ENCODE measurements at places on chromosomes 4 and X.
A peak's percentile ranks its signal among the peaks of the same experiment; 100 is the strongest.

- no peak for DNase-seq
These were observed 46.0 kb upstream of the TEX13A start for GRCh38 chrX:105266456-105266855.

DNA sequence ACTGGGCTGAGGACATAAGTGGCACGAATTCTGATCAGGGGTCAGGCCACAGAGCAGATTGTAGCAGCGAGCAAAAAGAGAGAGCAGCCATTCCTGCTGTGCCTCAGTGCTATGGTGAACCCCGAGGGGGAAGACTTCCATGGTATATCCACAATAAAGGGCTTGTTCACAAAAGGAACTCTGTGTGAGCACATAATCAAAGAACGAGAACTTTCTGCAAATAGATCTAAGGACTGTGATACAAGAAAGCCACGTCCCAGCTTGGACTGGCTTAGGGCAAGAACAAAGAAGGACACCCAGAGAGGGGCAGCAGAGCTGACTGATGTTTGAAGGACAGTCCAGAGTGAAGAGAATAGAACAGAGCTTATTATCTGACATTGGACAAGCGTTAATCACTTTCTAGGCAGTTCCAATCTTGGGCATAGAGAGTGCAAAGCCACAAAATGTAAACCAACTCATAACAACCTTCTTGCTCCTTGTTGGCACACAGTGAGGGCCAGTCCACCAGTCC, 24.0 kb downstream of the PPEF2 start:
- no peak for DNase-seq

- DNase-seq = no peak
These were observed 526.3 kb upstream of the FAM241A start for GRCh38 chr4:111618908-111619307.

GRCh38 chr4:107906458-107907100, 24.8 kb upstream of the CYP2U1 start:
- DNase-seq = no peak

DNA sequence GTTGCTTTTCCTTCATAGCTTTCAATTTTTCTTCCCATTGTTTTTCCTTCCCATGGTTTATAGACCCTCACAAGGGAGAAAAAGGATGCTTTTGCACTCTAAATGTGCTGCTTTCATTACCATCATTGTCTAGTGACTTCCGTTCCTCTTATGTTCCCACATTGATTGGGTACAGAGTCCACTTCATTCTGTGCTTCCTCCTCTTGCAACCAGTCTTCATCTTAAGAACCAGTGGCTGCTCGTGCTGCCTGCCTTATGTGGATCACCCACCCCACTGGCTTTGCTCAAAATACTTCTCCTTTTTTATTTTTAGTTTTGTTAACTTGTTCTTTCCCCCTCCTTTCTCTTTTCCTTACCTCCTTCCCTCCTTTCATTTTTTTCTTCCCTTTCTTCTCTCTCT, 76.5 kb upstream of the BOD1L1 start:
- DNase-seq = no peak

- DNase-seq = no peak
These were observed 16.5 kb downstream of the ADH6 start for GRCh38 chr4:99202536-99202935.

- no peak for DNase-seq
These were observed 9.5 kb downstream of the RGS12 start for GRCh38 chr4:3302173-3302785.

DNA sequence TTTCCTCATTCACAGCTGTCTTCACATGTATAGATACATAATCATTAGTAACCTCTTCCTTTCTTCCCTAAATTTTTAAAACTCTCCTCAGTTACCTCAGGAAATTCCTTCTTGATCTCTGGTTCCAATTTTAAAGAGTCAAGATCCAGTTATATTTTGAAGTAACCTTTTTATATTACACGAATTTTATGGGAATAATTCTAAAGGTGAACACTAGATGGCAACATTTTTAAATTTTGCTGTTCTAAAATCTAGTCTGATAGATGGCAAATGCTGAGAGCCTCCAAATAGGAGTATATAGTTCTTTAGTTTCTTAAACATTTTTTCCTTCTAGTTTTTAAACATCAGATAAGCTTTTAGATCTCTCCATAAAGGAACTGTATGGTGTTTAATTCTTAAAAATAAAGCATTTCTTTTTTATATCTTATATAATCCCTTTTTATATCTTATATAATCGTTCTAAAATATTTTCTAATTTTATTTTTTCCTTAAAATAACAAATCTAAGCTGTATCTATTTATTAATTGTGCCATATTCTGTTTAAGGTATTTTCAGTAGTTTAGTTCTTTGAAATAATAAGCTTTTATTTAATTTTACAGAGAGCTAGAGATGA, 37.9 kb upstream of the PAPSS1 start:
- DNase-seq = no peak

GRCh38 chr4:145176641-145177432, 3.6 kb downstream of the OTUD4 start:
- no peak for DNase-seq

DNA sequence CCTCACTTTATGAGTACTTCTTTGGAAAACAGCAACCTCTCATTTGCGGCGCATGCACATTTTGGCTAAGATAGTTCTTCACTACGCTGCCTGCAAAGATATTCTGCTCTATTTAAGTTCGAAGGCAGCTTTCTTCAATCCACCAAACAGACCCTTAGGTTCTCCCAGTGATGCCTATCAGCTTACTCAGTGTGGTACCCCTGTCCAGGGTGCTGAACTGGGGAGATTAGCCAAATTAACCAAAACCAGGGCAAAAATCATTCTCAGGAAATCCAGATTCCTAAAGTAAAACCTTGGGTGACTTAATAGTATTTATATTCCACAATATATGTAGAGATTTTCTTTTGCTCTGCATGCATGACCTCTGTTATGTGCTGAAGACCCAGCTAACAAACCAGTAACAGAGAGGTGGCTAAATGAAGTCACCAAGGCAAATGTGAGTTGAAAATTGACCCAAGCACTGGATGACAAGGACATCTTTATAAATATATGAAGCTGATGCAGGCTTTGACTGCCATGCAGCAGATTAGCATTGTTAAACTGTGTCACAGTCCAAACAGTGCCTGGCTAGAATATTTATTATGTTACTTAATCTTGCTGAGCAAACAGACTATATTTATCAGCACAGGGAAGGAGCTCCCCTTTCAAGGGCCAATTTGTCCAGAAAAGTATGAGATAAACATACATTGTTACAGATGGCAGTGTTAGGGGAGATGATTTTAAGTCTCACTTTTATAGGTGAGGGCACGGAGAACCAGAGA, 418.2 kb downstream of the STIM2 start:
- no peak for DNase-seq

DNA sequence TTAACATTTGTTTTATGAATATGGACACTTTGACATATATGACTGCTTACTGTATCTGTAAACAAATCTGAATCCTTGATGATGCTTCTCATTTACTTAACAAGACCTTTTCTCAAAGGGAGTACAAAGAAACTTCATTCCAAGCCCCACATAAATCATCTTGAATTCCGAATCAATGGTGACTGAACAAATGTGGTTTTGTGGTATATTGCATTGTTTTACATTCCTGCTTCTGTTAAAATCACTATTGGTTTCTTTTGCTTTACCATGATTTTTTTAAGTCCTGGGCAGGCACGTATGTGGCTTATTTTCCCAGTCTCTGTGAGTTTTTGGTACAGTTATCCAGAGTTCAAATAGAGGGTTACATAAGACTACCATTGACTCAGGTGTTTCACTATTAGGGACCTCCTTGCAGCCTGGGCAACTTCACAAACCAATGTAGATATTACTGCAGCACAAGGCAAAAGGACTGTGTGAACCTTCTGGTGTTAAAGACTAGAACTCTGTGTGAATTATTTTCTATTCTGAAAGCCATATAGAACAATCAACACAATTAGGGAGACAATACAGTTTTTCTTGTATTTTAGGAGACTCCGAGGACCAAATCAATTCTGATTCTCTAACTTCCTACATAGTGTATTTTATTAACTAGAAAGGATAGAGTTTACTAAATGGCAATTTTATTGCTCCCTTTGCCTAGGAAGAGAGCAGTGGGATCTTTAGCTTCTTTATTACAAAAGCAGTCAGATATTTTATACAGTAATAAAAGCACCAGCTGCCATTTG, 196.4 kb downstream of the GALNTL6 start:
- DNase-seq = no peak

GRCh38 chrX:48945517-48946348, 11.7 kb downstream of the OTUD5 start:
- DNase-seq = peak; percentile 10

GRCh38 chrX:11641349-11642065, 24.2 kb downstream of the ARHGAP6 start:
- DNase-seq = no peak

DNA sequence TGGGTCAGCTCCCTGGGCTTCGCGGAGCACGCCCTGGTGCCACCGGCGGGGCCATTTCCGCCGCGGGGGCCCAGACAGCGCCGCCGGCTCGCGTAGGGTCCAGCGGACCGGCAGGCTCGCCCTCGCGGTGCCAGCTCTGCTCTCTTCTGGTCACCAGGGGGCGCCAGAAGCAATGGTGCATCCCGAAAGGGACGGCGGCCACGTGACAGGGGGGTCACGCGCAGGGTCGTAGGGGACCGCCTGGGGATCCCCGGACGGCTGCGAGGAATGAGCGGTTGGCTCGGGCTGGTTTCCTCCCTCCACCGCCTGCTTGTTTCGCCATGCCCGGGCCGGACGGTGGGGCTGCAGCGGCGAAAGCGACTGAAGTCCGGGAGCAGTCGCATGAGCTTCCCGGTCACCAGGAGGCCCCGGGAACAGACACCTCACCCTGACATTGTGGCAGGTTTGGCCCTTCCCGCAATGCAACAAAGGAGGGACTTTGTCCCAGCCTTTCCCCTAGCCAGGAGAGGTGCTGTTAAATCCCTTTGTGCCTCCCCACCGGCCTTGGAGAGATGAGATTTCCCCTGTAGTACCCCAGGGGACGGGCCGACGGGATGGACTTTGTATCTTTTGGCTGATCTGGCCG, 15.8 kb downstream of the ZCCHC12 start:
- peak; percentile 4 for DNase-seq

DNA sequence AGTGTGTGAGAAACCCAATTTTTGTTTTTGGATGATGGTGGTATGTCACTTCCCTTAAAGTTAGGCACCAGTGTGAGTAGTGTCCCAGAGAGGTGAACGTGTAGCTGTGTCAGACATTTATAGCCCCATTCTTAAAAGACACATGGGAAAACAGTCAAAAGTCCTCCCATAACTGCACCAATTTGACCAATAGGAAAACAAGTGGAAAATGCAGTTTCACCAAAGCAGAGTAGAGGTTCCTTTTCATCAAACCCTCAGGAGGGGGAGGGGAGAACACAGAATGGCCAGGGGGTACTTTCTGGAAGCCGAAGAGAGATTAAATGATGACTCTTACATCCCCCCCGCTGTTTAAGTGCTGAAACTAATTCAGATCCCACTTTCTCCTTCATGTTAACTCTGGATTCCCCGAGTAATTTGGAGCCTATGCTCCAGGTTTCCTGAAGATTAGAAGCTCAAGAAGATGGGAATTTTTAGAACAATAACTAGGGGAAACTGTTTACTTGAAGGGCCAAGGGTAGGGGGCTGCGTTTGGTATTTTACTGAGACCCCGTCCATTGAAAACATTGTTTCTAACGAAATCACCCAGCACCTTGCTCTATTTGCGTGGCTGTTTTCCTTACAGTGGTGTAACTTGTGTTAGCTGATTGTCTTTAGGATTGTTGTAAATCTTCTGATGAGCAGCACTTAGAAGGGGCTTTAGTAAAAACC, 2.1 kb upstream of the LEF1 start:
- DNase-seq = no peak

- DNase-seq = no peak
These were observed 249.3 kb downstream of the CHIC1 start for GRCh38 chrX:73812256-73812655.

DNA sequence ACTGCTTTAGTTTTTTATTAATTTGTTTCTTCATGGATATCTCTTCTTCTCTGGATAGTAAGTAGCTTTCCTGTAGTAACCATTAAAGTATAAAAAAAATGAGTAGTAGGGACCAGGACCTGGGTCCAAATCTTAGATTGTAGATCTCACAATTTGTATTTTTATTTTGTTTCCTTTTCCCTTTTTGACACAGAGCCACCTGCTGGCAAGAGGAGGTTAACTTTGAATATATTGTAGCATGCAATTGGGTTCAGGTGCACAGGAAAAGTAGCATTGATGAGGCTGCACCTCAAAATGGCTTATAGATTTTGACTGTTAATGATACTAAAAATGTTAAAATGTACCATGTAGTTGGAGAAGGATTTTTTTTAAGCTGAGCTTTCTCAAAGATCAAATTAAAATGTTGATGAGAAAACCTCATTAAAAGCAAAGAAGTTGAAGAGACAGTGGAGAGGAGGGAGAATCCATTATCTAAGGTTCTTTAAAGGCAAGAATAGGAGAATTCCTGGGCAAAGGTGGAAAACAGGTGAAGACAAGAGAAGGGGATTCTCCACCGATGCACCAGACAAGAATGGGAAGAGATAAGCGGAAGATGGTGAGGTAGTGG, 48.3 kb upstream of the HPGDS start:
- DNase-seq = no peak

- no peak for DNase-seq
These were observed 819 bp downstream of the NSG1 start for GRCh38 chr4:4387531-4388310.

DNA sequence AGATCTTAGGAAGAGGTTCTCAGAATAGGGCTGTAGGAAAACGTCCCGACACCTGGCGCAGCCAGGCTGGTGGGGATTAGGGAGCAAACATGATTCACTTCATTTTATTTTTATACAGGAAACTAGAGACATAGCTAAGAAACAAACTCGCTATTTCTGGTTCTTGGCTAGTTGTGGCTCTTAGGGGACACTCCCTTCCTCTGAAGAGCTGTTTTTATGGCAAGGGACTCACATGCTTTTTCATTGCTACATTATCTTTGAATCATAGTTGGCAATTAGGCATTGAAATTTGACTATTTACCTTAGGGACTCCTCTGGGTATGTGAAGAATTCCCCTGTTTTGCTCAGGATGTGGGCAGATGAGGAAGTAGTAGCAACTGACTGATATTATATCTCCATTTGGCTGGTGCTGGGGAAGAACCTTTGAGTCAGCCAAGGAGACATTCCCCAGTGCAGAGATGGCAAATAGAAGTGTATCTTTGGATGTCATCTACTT, 174.5 kb downstream of the SMIM20 start:
- DNase-seq = no peak

GRCh38 chr4:157818946-157819692, 353.7 kb downstream of the GASK1B start:
- no peak for DNase-seq

DNA sequence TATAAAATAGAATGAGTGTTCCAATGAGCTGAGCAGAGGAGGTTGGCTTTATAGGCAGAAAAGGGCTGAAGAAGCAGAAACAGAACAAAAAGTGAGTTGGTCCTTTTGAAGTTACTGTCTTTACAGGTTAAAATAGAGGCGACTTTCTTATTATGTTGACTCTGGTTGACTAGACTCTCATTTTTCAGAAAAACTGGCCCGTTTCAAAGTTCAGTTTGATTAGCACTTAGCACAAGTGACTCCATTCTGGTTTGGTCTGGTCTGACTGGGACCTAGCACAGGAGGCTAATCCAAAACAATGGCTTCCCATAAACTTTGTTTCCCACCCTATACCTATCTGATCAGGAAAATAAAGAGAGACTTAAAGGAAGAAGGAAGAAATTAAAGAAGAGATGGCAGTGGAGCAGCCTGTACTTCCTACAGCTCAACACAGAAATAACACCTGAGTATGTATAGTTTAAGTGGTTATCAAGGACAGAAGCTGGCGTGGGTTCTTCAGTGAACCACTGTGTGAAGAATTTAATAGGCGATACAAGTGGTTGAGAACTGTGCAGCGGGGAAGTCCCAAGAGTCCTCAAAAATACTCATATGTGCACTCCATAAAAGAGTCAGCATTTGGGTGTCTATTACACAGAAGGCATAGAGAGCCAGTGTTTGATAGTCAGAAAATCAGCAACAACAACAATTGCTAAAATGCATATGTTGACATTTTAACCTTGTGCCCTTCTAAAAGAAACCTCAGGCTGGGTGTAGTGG, 554.8 kb upstream of the HTR2C start:
- no peak for DNase-seq
